ENCODE measurements at places on chromosomes 12 and 14.

GRCh38 chr12:132173135-132174014, 29.1 kb downstream of the NOC4L start:
- DNase-seq, result no peak

- no peak for DNase-seq
Observed at GRCh38 chr14:74945261-74945851, 10.0 kb downstream of the PGF start.

GRCh38 chr12:92753976-92754885, 51.4 kb downstream of the PLEKHG7 start:
- DNase-seq, result no peak

DNA sequence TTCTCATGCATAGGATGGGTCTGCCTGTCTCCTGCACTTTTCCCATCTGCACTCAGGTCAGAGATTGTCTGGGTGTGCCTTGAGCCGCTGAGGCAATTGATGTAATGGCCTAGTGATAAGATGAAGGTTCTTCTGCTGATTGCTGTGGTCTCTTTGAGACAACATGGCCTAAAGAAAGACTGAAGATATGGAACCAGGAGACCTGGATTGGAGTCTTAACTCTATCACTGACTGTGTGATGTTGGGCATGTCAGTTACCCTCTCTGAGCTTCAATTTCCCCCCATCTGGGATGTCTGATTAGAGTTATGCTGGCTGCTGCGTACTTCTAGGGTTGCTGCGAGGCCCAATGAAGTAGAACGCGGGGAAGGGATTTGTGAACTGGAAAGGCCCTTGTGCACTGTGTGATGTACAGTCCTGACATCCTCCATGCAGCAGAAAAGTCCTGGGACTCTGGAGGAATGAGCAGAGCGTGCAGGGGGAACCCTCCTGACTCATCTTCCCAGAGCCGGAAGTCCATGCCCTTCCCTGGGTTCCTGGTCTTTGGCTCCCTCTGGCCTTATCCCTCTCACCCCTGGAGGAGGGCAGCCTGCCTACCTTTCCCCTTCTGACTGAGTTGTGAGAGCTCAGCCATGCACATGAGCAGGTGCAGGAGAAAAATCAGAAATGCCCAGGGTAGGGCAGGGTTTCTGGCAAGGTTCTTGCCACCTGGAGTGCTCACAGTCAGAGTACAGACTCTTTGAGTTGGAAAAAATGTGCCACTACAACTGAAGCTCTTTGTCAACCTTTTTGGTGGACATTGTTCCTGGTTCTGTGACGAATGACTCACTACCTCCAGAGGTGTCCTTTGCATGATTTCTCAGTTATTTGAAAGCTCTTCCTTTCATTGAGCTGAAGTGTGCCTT, 21.1 kb downstream of the PLEKHD1 start:
- no peak for DNase-seq

- no peak for DNase-seq
Observed at GRCh38 chr12:10205220-10205807, 7.4 kb upstream of the GABARAPL1 start.

DNA sequence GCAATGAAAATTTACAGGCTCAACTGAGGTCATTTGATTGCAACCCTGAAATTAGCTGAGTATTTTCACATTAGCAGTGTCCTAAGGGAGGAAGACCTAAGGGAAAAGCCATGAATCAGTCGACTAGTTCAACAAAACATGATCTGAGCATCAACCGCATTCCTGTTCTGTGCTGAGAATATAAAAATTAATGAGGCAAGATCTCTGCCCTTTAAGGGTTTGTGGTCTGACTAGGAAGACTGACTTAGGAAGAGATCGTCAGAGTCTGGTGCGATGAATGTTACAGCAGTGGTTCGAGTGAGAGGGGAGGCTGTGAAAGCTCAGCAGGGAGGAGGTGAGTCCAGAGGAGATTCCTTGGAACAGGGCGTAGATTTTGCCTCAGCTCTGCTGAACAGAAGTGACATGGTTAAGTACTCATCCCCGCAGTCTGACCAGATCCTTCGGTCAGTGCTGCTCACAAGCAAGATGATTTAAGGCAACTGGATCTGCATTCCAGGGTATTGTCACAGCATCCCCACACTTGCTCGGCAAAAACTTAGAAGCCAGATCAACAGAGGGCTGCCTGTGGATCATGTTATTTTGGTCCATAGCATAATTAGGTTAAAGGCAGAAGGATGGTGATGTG, 49.6 kb downstream of the BMAL2 start:
- no peak for DNase-seq

DNA sequence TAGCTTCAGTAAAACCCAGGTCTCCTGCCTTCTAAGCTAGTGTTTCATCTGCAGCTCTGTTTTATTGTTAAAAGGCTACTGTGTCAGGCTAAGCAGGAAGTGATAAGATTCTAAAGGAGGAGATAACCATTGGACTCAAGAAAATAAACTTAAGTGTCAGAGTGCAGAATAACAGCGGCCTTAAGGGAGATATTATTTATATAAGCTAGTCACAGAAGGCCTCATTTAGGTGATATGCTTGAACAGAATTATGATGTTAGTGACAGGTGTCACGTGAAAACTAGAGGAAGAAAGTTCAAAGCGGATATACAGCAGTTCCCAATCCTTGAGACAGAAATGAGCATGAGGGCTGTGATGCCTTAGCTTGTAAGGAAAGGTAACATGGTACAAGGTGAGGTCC, 373.4 kb downstream of the FOXG1 start:
- no peak for DNase-seq

DNA sequence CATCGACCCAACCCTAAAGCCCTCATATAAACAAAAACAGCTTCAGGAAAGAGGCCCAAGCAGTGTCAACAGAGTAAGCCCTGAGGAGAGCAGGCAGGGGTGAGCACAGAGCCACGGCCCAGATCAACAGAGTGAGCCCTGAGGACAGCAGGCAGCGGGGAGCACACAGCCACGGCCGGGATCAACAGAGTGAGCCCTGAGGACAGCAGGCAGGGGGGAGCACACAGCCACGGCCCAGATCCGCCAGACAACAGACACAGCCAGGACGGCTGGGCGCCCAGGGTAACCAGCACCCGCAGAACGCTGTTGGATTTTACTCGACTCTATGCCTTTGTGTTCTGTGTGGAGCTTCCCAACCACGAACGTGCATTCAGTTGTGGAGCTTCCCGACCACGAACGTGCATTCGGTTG, 15.0 kb downstream of the CCDC85C start:
- DNase-seq, result no peak

DNA sequence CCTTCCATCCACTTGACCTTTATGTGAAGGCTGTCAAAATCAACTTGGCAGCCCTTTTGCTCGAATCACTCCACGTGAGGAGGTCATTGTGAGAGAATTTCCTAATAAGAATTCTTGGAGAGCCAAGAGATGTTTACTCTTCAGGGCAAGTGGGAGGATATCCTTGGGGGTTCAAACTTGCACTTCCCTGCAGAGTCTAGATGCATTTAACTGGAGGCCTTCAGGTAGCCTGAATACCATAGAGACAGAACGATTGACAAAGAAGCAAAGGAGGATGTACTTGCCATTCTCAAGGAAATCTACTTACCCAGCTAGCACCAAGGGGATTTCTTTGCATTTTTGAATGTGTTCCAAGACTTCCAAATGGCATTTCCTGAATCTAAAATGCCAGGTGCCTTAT, 1702.6 kb upstream of the FLRT2 start:
- no peak for DNase-seq

GRCh38 chr12:132565365-132565764, 45.0 kb downstream of the LRCOL1 start:
- DNase-seq, result no peak

GRCh38 chr14:99401211-99401610, 79.4 kb downstream of the SETD3 start:
- no peak for DNase-seq

DNA sequence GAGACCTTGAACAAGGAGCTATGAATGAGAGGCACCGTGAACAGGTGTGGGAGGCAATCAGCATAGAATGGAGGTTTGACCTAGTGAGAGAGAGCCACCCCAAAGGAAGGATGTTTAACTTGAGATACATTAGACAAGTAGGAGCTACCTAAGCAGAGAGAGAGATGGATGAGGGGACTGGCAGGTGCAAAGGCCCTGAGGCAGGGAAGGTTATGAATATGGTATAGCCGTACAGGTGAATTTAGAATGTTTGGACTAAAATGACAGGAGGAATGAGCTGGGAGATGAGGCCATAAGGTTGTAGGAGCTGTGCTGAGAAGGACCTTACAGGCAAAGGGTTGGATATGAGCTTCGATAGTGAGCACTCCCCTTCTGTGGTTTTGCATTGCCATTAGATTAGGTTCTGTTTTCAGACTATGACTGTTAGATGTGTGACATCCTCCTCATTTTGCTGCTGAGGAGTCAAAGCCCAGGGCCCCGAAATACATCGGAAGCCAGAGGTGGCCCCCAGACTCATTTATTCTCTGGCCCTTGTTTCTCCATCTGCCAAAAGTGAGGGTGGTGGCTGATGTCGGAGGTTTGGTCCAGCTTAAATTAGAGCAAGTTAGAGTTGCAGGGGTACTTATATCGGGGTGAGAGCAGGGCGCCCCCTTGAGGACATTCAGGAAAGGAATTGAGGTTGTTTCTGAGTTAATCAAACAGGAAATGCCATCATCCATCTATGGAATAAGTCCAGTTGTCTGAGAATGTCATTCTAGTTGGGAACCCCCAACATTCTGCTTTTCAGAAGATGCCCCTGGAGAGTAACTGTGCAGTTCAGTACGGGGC, 29.4 kb downstream of the SLC24A4 start:
- no peak for DNase-seq

DNA sequence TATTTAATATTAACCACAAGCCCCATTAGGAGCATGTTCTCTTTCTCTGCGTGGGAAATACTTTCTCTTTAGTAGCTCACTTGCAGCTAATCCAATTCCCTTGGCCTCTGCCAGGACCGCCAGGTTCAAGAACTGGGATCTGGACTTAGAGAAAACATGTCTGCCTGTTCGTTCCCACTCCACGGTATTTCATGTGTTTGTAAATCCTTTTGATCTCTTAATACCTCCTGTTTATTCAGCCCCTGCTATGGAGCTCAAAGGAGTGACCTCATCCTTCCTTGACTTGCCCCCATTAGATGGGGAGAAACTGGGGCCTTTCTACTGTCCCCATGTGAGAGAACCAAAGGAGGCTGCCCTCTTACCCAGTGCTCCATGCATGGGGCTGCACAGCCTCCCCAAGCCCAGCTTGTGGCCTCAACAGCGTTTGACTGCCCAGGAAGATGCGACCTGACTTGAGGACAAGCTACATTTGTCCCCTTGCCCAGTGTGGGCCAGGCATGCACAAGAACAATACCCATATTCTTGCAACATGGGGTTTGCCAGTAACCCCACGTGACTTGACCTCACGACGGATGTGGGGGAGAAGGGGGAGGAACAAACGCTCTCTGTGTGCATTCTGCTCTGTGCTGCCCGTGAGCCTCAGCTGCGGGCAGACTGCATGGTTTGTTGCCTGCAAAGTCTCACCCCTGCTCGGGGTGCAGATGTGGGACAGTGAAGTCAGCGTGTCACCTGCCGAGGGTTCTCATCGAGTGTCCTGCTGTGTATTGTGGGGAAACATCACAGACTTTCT, 30.3 kb downstream of the CD9 start:
- peak; percentile 94 for DNase-seq

- no peak for DNase-seq
Observed at GRCh38 chr12:92640691-92641090, 62.1 kb upstream of the PLEKHG7 start.

DNA sequence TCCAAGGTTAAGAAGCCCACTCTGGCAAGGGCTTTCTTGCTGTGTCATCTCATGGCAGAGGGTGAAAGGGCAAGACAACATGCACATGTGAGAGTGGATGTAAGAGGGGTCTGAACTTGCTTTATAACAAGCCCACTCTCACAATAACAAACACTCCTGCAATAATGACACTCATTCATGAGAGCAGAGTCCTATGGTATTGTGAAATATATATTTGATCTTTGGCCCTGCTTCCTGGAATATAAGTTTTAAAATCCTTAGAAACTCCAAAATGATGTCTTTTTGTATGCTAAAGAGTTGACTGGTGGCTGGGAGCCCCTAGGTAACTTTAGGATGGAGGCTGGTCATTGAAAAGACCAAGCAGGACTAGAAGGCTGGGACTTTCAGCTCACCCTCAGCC, 51.8 kb downstream of the TSPAN8 start:
- no peak for DNase-seq

GRCh38 chr12:14776236-14776961, 26.9 kb downstream of the WBP11 start:
- no peak for DNase-seq

- no peak for DNase-seq
Observed at GRCh38 chr12:86081843-86082242, 174.3 kb downstream of the MGAT4C start.

DNA sequence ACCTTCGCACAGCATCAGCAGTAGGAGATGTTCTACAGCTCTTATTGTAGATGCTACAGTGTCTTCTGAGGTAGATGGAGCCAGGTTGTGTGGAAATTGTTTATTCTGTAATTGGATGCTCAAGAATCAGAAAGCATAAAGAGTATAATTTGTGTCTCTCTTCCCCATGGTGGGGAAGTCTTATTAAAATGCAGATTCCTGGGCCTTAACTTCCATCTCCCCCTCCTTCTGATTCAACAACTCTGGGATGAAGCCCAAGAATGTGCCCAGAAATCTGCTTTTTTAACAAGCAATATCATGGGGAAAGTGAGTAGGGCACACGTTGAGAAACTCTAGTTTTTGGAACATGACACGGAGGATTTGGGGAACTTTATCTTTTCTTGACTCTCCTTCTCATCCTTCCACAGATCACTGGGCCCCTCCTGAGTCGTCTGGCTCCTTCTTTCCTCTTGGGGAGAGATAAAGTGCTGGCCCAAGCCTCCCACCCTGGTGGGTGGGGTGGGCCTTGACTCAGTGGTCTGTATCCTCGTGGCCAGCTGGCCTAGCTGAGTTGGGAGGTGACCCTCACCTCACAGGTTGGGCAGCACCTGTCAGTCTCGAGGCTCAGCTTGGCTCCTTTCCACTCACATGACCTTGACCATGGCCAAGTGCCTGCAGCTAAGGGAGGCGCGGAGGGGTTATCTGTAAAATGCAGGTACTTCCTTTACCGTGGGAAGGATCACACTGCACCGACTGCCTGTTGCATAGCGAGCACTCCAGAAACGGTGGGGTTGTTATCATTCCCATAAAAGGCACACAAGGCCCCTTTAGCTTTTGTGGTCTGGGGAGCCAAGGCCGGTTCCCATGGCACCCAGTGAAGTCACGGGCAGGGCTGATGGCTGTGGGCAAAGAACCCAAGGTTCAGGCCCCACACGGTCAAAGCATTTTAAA, 141.9 kb downstream of the CHST11 start:
- DNase-seq, result no peak

- DNase-seq, result no peak
Observed at GRCh38 chr12:42546709-42547108, 42.8 kb downstream of the PRICKLE1 start.

DNA sequence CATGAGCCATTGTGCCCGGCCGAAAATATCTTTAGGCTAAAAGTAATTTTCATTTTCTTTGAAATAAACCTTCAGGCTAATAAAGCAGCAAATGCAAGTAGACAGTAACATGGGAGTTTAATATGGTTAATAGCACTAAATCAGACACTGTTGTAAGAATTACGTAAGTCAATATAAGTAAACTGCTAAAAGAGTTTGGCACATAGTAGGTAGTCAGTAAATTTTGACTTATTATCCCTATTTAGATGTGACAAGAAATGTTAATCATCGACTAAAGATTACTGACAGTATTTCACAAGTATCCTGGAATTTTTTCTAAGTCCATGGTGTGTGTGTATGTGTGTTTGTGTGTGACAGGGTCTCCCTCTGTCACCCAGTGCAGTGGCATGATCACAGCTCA, 3.9 kb downstream of the PPP4R3A start:
- DNase-seq, result no peak
